Right ventricle myocardium inferior (tissue), 1 donor: ENCODE measurements at places on chromosomes 6 and 20.
A peak's percentile ranks its signal among the peaks of the same experiment; 100 is the strongest.

DNA sequence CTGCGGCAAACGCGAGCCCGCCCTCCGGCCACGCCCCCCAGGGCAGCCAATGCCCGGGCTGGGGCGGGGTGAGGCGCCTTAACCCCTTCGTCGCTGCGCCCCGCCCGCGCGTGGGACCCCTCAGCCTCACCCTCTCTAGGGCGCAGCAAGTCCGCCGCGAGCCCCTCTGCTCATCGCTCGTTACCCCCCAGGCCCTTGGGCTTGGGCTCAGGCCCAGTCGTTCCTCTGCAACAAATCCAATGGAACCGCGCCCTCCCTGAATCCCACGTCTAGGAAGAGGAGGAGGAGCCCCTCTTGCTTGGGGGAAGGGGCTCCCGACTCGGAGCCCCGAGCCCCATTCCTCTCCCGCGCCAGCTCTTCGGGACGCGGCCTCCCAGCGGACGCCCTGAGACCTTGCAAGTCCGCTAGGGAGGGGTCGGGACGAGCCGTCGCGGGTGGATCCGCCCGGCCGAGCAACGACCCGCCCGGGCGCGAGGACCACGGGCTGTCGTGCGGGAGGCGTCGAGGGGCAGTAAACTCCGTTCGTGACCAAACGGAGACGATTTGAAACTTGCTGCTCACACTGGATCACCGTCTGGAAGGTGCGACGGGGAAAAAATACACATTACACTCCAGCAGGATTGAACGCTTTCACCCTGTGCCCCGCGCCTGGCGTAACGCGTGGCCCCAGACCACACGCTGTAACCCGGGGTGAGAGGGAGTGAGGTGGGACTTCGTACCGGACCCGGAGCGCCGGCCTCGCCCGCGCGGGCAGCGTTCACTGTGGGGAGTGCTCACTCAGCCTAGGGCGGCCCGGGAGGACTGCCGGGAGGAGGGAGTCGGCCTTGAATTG is 477 bp upstream of the LZTS3 start:
- DNase-seq = peak; percentile 93

- no peak for DNase-seq
Observed at GRCh38 chr6:92169506-92169905, 1249.9 kb downstream of the EPHA7 start.

DNA sequence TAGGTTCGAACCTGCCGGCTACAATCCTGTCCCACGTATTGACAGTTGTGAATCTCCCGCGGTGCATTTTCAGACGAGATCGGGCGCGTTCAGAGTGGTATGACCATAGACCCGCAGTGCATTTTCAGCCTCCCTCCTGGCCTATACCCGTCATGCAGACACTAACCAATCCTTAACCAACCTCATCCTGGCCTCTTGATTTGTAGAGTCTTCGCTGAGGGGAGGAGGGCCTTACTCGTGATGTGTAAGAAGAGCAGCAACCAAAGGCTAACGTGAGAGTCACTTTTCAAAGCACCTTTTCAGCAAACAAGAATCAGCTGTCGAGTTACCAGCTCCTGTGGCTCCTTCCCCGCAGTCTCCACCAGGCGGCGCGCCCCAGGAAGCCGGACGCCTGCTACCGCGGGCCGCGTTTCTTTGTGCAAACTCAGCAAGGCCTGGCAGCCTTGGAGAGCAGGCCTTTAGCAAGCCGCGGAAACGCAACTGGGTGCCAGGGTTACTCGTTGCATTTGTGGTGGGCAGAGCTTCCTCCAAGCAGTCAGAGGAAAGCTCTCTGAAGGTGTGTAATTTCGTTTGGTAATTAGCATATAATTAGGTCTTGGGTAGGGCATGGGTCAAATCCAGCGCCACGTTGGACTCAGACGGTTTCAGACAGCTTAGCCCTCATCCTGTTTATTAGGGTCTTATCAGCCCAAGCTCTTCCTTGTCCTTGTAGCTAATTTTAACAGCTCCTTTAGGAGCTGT is 139.8 kb downstream of the OR2B2 start:
- peak; percentile 94 for DNase-seq

GRCh38 chr20:10636326-10636818 is 37.4 kb downstream of the JAG1 start:
- DNase-seq = no peak

- no peak for DNase-seq
Observed at GRCh38 chr20:12502443-12502842, 506.3 kb upstream of the SPTLC3 start.

GRCh38 chr6:116411284-116411623 is 40.5 kb downstream of the DSE start:
- no peak for DNase-seq

DNA sequence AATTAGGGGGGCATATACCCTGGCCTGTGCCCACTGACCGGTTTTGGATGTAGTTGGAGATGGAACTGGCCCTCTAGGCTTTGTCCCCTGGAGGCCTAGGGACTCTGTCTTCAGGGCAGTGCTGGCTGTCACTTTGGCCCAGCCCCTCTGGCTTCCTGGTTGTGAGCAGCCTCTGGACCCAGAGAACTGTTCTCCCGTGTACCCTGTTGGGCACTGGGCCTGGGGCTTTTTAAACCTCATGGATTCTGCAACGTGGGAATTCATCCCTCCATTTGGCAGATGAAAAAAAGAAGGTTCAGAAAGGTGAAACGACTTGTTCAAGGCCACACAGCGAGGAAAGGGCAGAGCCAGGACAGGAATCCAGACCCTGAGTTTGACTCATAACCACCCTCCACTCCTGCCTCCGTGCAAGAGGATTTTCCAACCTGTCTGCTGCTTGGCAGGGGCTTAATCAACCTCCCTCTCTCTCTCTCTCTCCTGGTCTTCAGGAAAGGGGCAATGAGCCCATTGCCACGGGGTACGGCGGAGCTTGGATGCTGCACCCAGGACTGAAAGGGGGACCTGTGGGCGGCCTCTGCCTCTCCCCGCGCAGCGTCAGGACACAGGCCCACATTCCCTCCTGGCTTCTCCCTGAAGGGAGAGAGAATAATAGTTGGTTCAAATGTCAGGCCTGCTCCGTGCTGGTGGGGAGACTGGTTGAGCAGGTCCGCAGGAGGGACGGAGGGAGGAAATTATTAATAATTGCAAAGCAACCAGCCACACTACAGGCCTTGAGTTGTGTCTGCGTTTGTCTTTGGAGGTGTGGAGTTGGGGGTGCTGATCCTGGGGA is 56.0 kb downstream of the CEBPB start:
- no peak for DNase-seq

GRCh38 chr6:165556116-165556843 is 106.8 kb downstream of the PDE10A start:
- no peak for DNase-seq

DNA sequence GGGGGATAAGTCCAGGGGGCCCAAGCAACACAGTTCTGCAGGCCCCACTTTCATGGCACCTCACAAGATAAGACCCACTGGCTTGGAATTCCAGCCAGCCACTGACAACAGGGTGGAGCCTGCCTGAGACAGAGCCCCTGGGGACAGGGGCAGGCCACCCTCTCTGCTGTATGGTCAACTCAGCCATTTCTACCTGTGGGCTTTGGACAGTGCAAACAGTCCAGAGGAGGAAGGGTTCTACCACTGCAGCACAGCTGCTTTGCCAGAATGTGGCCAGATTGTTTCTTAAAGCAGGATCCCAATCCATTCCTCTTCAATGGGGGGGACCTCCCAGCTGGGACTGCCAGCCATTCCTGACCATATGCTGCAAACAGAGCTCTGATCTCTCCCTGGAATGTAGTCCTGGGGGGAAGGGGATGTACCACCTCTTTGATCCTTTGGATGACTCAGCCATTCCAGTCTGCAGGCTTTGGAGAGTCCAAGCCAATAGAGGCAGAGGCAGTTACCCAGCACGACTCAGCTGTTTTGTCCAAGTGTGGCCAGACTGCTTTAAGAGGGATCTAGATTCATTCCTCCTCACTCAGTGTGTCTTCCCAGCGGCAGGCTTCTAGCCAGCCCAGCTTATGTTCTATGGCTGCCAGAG is 842.2 kb downstream of the EPHA7 start:
- no peak for DNase-seq

DNA sequence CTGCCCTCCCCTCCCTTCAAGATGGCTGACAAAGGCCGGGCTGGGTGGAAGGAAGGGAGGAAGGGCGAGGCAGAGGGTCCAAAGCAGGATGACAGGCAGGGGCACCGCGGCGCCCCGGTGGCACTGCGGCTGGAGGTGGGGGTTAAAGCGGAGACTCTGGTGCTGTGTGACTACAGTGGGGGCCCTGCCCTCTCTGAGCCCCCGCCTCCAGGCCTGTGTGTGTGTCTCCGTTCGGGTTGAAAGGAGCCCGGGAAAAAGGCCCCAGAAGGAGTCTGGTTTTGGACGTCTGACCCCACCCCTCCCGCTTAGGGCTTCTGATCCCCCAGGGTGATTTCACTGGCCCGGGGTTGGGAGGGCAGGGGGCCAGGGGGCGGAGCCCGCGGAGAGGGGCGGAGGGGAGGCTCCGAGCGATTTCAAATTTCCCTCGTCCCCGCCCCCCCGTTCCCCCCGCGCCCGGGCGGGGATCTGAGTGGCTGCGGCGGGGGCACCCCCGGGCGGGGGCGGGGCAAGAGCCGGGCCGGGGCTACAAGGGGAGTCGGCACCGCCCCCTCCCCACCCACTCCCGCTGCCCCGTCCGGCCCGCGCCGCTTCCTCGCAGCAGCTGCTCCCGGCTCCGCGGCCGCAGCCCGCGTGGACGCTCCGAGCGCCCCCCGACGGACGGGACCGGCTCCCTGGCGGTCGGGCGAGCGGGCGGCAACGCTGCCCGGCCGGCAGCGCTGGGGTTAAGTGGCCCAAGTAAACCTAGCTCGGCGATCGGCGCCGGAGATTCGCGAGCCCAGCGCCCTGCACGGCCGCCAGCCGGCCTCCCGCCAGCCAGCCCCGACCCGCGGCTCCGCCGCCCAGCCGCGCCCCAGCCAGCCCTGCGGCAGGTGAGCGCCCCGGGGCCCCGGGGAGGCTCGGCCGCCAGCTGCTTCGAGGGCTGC is at the start of gene DNMT3B:
Gene DNMT3B, plus strand, starts transcription at position 555 of the 923 bp plus-strand sequence. CDS start 17,939 bp downstream, outside the sequence.
- peak; percentile 90 for DNase-seq

DNA sequence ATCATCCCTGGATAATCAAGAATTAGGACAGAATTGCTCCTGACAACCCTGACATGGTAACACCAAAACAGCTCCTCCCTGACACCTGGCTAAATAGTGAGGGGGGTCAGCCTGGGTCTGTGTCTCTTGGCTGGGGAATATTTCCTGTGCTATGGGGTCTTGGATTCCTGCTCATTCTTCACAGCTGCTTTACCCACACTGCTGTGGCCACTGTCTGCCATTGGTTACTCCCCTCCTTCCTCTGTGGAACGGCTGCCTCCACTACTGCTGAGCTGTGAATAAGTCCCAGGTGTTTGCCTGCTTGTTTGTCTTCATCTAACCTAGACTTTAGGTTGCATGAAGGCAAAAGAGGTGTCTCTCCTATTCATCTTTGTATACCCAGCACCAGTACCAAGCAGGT is 33.9 kb upstream of the TXLNB start:
- no peak for DNase-seq

- no peak for DNase-seq
Observed at GRCh38 chr20:44745598-44746366, at the start of gene KCNK15. Gene KCNK15, plus strand, starts transcription at chr20:44745865. Its CDS starts 46 bp downstream, at chr20:44745911.

GRCh38 chr20:32526541-32526940 is 58.6 kb downstream of the NOL4L start:
- no peak for DNase-seq
